Cortex of kidney (tissue), 1 donor: ENCODE measurements at places on chromosomes 1 and 21.

DNA sequence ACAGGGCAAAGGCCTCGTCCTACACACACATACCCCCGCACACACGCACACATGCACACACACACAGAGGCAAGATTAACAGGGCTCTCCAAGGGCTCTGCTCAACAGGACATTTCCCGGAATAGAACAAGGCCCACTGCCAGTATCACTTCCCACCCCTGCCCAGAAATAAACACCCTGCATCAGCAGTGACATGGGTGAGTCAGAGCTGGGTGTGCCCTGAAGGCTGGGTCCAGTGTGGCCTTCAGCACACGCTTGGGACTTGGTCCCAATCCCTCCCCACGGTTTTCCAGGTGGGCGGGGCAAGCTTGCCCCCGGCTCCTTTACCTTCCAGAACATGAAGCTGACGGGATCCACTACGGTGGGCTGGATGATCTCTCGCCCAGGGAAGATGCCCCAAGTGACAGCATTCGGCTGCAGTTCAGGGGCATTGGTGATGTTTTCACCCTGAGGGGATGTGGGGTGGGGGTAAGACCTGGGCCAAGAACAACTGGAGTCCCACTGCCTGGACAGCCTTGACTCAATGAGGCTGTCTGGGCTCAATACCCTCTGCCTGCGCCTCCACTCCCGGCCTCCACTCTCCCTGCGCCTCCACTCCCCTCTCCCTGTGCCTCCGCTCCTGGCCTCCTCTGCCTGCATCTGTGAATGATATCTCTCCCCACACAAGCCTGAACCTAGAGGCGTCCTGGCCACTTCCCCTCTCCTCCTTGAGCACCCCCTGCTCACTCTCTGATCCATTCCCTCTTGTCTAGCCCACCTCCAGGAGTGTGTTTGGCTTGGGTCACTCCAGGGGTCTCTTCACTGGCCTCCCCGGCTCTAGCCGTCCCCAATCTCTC, 14.7 kb downstream of the MTHFR start:
- no peak for DNase-seq

DNA sequence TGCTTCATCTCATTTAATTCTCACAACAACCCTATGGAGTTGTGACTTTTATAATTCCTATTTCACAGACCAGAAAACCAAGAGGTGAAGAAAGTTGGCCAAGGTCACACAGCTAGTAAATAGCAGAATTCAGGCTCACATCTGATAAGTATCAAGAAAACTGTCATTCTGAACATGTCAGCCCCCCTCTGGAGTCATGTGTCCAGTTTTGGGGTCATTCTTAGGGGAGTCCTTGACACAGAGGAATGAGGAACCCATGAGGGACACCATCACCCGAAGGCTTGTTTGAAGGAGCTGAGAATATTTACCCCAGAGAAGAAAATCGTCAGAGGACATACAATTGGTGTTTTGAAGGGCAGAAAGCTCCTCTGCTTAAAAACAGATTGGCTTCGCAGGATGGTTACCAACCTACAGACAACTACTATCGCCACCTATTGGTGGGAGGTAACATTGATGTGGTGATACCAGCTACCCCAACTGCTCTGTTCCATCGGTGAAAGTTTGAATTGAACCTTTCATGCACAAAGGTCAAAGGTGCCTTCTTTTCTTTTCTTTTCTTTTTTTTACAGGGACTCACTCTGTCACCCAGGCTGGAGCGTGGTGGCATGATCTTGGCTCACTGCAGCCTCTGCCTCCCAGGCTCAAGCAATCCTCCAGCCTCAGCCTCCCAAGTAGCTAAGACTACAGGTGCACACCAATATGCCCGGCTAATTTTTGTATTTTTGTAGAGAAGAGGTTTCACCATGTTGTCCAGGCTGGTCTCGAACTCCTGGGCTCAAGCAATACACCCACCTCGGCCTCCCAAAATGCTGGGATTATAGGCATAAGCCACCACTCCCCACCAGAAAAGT, 31.3 kb downstream of the NCMAP start:
- no peak for DNase-seq

DNA sequence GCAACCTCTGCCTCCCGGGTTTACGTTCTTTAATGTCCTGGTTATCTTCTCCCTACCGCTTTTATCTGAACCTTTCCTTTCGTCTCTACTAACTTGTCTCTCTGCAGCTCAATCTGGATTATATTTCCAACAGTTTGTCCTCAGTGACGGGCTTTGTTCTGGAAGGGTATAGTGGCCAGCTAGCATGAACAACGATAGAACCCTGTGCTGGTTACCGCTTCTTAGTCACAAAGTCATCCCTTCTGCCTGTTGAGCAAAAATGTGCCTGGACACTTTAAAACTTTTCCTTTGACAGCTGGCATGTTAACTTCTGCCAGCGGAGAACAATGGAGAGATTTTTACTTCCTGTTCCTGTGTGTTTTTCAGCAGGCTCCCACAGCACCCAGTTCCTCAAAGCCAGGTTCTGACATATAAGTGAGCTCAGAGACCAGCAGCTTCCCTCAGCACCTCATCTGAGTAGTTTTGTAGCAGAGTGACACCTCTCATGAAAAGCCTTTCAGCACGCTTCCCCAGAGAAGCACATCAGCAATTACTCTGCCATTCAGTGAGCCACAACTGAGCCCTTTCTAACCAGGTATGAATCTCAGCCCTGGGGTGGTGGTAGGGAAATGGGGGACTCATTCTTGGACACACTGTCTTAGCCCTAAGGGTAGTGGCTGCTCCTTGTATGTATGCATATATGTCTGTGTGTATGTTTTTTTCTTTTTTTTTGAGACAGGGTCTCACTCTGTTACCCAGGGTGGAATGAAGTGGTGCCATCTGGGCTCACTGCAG, 23.6 kb upstream of the CCDC17 start:
- no peak for DNase-seq

- DNase-seq: no peak
Measured at GRCh38 chr1:180183426-180183825, 28.8 kb downstream of the QSOX1 start.

DNA sequence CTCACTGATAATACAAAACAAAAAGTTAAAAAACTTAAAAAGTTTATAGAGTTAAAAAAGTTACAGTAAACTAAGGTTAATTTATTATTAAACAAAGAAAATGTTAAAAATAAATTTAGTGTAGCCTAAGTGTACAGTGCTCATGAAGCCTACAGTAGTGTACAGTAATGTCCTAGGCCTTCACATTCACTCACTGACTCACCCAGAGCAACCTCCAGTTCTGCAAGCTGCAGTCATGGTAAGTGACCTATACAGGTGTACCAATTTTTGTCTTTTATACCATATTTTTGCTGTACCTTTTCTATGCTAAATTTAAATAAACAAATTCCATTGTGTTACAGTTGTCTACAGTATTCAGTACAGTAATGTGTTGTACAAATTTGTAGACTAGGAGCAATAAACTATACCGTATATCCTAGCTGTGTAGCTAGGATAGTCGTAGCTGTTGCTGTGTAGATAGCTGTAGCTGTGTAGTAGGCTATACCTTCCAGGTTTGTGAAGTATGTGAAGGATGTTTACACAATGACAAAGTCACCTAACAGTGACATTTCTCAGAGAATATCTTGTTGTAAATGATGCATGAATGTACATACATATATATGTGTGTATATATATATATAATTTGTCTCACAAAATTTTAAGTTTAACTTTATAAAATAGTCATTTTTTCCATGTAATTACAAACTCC, 140.2 kb downstream of the TGFB2 start:
- no peak for DNase-seq

DNA sequence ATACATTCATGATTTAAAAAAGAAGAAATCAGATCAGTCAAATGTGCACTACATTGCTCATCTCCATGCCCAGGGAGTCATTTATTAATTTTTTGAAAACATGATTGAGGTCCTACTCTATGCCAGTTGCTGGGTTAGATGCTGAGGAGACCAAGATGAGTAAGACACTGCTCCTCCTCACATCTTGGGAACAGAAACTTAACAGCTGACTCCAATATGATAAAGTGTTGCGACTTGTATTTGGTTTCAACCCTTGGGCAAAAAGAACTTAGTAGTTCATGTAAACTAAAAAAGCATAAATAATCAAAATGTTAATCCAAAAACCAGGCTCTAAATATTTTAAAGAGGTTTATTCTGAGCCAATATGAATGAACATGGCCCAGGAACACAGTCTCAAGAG, 56.9 kb downstream of the OPTC start:
- DNase-seq: no peak

- no peak for DNase-seq
Measured at GRCh38 chr21:44012474-44013379, 618 bp downstream of the TRAPPC10 start.

GRCh38 chr1:56576880-56577405, 2.4 kb downstream of the PLPP3 start:
- no peak for DNase-seq

DNA sequence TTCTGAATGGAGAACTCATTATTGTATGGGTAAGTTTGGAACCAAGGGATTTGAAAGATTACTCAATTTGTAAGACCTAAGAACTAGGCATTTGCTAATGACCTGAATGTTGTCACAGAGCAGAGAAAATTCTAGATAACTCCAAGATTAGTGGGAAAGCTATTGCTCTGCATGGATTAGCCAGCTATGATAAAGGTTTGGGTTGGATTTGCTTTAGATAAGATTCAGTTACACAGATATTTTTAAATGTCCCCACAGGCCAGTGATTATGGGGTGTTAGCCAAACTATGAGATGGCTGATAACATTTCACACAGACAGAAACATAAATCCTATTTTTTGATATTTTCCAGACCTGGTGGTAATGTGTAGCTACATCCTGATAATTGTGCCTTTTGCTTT, 88.2 kb downstream of the NTPCR start:
- DNase-seq: no peak

GRCh38 chr1:239262538-239262937, 123.8 kb upstream of the CHRM3 start:
- no peak for DNase-seq
